ENCODE measurements at places on chromosomes 4 and X.

DNA sequence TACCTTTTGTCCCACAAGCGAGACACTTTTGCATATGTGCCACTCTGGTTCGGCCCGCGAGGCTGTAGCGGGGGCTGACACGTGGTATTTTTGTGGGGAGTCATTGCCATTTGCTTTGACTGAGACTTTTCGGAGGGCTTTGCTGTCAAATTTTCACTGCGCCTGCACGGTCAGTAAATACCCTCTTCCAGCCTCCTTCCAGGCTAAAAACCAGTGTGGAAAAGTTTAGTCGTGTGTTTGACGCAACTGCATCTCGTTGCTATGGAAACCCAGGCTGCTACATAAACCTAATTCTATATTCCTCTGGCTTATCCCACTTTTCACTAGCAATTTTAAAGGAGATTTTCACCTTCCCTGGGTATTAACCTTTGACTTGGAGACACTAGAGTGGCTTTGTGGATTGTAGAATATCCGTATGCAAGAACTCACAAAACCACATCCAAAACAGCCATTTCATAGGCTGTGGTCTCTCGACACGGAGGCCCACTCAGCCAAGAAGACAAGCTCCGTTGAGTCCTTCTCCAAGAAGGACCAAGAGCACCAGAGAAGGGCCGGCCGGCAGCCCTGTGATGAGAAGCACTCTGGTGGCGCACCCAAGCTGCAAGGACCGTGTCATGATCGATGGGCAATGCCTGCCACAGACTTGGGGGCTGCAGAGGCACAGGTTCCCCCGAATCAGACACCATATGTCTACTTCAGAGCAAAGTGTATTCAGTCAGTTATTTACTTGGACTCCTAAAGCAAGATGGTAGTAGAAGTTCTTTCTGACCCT lies 38.4 kb upstream of the ENPP6 start:
- H3K4me3 ChIP-seq: no peak overlapping the region
- DNase-seq: no peak
- H3K27me3 ChIP-seq: peaks cover 17% of the 10 kb centered on the region
- no peaks in the 10 kb centered on the region for H3K4me1 ChIP-seq
- H3K27ac ChIP-seq: no peak overlapping the region

DNA sequence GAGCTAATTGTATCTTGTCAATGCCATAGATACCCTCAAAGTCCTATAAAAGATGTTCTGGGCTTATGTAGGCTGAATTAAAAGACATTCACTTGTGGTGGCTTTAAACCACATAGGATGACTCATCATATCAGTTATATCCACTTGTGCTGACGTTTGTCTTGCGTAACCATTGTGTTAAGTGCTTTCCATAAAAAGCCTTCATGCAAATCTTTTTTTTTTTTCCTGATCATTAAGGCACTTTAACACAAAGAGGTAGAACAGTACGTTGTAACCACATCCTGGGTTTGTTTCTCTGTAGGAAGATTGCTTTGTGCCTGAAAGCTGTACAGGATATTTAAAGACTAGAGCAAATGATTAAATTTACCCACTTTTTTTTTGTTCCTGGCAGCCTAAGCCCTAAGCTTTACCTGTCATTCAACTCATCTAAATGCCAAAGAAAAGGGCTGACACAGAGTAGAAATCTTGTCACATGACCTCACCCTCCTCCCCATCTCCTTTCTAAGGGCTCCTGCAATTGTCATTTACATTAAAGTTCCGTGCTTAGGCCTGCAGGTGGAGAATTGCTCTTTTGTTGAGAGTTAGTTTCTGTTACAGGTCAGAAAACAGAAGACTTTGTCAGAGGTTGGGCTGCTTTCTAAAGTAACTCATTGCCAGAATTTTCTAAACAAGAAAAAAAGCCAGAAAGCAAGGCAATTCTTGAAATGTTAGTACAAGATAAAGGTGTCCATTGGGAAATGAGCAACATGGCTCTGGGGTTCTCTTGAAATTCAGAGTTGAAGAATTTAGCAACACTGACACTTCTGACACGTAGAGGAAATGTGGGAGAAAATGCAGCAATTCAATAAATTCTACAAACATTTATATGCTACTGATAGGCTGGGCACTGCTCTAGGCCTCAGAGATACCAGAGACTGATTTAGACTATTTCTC lies 555.6 kb downstream of the PPARGC1A start:
- no peaks in the 10 kb centered on the region for H3K36me3 ChIP-seq
- peak; percentile 90 for DNase-seq
- H3K27me3 ChIP-seq: no peaks in the 10 kb centered on the region
- no peak overlapping the region for H3K4me3 ChIP-seq

GRCh38 chr4:186685767-186686183 lies 37.9 kb downstream of the FAT1 start:
- peak; percentile 89 for DNase-seq
- no peak overlapping the region for H3K4me3 ChIP-seq
- peaks cover 10% of the 10 kb centered on the region for H3K36me3 ChIP-seq
- H3K4me1 ChIP-seq: peaks cover 20% of the 10 kb centered on the region
- H3K27me3 ChIP-seq: no peaks in the 10 kb centered on the region
- peak overlapping the region; percentile 92 for H3K27ac ChIP-seq

GRCh38 chrX:17679820-17680219 lies 57.5 kb upstream of the SCML1 start:
- no peaks in the 10 kb centered on the region for H3K27me3 ChIP-seq
- H3K4me1 ChIP-seq: peaks cover 3% of the 10 kb centered on the region
- no peaks in the 10 kb centered on the region for H3K36me3 ChIP-seq
- H3K4me3 ChIP-seq: no peak overlapping the region
- DNase-seq: no peak
- no peak overlapping the region for H3K27ac ChIP-seq

GRCh38 chr4:14924812-14925344 lies 77.4 kb upstream of the CPEB2 start:
- no peak overlapping the region for H3K27ac ChIP-seq
- no peaks in the 10 kb centered on the region for H3K36me3 ChIP-seq
- no peak overlapping the region for H3K4me3 ChIP-seq

DNA sequence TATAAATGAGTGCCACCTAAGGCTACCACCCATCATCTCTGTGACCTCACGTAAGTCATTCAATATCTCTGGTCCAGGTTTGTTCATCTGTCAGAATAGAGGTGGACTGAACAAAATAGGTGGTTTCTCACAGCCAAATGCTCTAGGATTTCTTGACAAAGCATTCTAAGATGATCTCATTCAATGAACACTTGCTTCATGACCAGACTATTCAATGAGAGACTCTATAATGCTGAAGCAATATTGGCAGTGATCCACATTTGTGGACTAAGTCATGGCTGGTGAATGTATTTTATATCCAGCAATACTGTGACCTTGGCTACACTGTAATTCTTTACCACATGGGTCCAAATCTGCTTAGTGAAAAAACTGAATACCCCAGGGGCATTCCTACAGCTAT lies 37.9 kb downstream of the LDB2 start:
- H3K27ac ChIP-seq: no peak overlapping the region
- no peak overlapping the region for H3K4me3 ChIP-seq
- H3K36me3 ChIP-seq: no peaks in the 10 kb centered on the region
- peak; percentile 72 for DNase-seq

DNA sequence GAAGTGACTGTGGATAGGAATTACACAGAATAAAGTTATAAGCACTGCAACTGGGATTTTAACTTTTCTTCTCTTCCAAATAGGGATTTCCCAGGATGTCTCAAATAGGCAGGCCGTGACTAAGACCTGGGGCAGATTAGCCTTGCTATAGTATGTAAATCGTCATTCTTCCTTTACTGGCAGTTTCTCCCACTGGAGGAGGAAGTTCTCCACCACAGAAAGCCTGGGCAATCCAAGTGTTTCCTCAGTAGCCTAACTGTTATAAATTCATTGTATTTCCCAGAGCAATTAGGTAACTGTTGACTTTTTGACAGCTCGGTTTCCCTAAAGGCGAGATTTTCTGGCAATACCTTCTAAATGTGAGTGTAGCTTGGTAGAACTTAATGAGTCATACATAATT lies at the start of gene TNIP3:
TSS of gene TNIP3 (minus strand) at position 31 of the 400 bp plus-strand sequence. CDS start 196 bp downstream, outside the sequence.
- no peak within 1 kb of the TSS for H3K27ac ChIP-seq
- H3K27me3 ChIP-seq: no peaks in the 10 kb centered on the region
- H3K36me3 ChIP-seq: no peaks in the 10 kb centered on the region
- H3K4me3 ChIP-seq: no peak within 1 kb of the TSS
- H3K4me1 ChIP-seq: no peaks in the 10 kb centered on the region
- peak; percentile 49 for DNase-seq

DNA sequence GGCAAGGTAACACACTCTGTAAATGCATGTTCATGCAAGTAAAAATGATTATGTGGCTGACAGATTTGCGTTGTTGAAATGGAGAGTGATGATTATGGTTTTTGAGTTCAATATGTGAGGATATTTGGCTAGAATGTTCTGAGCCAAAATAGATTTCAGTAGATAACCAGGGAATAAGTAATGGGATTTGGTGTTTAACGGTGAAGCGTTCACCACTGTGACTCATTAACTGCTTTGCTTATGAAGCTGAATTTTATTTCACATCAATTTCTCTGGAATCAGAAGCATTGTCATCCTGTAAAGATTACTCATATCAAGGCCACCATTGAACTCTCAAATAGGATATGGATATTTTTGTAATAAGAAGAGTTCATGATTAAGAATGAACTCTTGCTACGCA lies 11.7 kb downstream of the AFP start:
- H3K4me1 ChIP-seq: peaks cover 4% of the 10 kb centered on the region
- H3K4me3 ChIP-seq: no peak overlapping the region
- DNase-seq: no peak
- H3K27ac ChIP-seq: no peak overlapping the region
- no peaks in the 10 kb centered on the region for H3K36me3 ChIP-seq

DNA sequence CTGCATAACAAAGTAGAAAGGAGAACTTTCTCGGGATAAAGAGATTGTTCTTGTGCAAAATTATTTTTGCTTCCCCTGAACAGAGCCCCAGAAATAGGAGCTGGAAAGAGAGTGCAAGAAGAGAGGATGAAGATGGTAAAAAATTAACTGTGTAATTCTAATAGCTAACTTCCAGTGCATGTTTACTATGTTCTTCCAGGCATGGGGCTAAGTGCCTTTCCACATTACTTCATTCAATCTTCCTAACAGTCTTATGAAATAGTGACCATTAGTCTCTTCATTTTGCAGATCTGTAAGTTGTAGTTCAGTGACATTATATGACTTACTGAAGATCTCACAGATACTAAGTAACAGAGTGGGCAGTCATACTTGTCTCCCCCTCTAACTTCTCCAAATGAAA lies 61.1 kb upstream of the KLHL13 start:
- H3K27ac ChIP-seq: no peak overlapping the region
- H3K4me1 ChIP-seq: no peaks in the 10 kb centered on the region
- peaks cover 2% of the 10 kb centered on the region for H3K27me3 ChIP-seq
- no peak overlapping the region for H3K4me3 ChIP-seq
- no peak for DNase-seq

DNA sequence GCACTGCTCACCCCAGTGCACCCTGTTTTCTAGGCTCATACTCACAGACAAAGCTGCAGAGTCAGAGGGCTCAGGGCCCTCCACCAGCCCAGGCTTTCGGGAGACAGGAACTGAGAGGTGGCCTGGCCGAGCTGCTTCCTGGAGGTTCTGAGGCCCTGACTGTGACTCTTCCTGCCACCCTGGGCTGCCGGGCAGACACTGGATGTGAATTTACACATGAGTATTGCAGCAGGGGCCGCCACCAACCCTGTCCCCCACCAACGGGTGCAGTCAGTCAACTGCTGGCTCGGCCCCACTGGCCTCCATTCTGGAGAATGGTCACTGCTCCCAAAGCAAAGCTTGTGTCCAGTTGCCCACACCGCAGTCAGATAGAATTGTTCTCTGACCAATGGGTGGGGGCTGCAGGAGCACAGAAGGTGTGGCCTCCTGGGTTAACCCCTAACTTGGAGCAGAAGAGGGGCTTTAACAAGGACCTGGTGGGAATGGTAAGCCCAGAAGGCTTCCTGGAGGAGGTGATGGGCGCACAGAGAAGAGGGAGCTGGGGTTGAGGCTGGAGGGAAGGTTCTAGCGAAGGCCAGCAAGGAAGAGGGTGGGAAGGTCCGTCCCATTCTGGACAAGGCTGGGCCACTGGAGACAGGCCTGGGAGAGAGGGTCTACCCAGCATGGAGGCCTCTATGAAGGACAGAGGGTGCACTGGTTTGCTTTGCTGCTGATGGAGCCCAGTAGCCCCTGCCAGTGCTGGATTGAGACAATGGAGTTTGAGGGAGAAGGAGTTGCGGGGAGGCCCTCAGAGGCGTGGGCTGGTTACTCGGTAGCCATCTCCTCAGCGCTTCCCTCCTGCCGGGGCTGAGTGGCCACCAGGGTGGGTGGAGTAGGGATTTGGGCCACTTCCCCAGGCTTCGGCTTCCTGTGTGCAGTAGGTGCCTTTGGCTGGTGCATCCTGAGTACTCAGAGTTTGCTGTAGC lies 135.3 kb downstream of the CPZ start:
- no peak overlapping the region for H3K27ac ChIP-seq
- no peak overlapping the region for H3K4me3 ChIP-seq
- no peaks in the 10 kb centered on the region for H3K4me1 ChIP-seq

- no peak overlapping the region for H3K27ac ChIP-seq
- H3K27me3 ChIP-seq: no peaks in the 10 kb centered on the region
These were observed 203.4 kb downstream of the MAML3 start for GRCh38 chr4:139950568-139950967.

DNA sequence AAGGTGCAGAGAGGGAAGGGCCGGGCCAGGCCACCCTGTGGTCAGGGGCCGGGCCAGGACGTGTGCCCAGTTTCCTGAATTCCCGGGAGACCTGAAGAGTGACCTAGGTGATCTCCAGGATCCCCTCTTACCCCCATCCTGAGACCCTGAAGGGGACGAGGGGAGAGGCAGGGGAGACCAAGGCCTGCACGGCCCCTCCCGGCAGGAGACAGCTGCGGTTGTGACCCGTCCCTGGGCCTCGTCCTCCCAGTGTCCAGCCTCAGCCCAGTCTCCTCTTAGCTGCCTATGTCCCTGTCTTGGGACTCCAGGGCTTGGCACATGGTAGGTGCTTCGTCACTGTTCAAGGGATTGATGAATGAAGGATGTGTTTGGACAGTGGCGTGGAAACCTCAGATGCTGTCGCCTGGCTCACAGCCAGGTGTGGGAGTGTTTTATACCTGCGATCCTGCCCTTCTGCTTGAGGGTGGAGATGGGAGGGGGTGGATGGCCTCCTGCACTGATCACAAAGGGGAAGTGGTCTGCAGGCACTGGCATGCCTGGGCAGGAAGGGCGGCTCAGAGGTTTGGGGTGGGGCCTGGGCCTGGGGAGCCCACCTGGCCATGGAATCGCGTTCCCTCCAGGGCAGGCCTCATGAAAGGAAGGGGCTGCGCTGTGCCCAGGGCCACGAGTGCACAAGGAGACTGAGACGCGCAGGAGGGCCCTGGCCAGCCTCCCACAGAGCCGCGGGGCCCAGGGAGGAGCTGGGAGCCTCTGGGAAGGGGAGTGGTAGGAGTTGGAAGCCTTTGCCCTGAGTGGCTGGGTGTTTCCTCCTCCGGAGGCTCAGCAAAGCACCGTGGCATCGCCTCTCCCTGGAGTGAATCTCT lies 6.9 kb downstream of the SH3TC1 start:
- H3K36me3 ChIP-seq: no peaks in the 10 kb centered on the region
- no peak overlapping the region for H3K4me3 ChIP-seq
- no peak overlapping the region for H3K27ac ChIP-seq
- peaks cover 38% of the 10 kb centered on the region for H3K4me1 ChIP-seq
- DNase-seq: no peak

- H3K36me3 ChIP-seq: no peaks in the 10 kb centered on the region
- H3K27ac ChIP-seq: no peak overlapping the region
- no peak for DNase-seq
- H3K4me3 ChIP-seq: no peak overlapping the region
- no peaks in the 10 kb centered on the region for H3K27me3 ChIP-seq
These were observed 123.0 kb downstream of the AREG start for GRCh38 chr4:74567981-74568380.

All from mesenchymal stem cell (in vitro differentiated cells and primary cell).